Right renal pelvis (tissue), 4 donors: ENCODE measurements at places on chromosomes 5 and 9. TPM values are rescaled to one million over a fixed set of nuclear protein-coding genes. Genes with fewer than 3 reads are reported as not detected.

The PCA3 gene
- 1.3 TPM for polyA plus RNA-seq

The LRRC19 gene
- polyA plus RNA-seq, result 23.5 TPM

The SLC6A19 gene
- 56.2 TPM for polyA plus RNA-seq

The RASEF gene
- polyA plus RNA-seq, result 7.3 TPM

The CD72 gene
- polyA plus RNA-seq, result 3.3 TPM

The NKD2 gene
- polyA plus RNA-seq, result 17.3 TPM

The SOX30 gene
- polyA plus RNA-seq, result 0.48 TPM

The PLEKHG4B gene
- 12.1 TPM for polyA plus RNA-seq

The ZCCHC9 gene
- polyA plus RNA-seq, result 37.1 TPM

The CD14 gene
- 7.3 TPM for polyA plus RNA-seq

The NEUROG1 gene
- polyA plus RNA-seq, result not detected

The FGF10 gene
- 10.2 TPM for polyA plus RNA-seq

GRCh38 chr9:134054891-134055811 is 12.7 kb downstream of the BRD3 start:
- no peak for DNase-seq

- DNase-seq, result no peak
Observed at GRCh38 chr5:95921501-95921900, 40.1 kb downstream of the ELL2 start.

DNA sequence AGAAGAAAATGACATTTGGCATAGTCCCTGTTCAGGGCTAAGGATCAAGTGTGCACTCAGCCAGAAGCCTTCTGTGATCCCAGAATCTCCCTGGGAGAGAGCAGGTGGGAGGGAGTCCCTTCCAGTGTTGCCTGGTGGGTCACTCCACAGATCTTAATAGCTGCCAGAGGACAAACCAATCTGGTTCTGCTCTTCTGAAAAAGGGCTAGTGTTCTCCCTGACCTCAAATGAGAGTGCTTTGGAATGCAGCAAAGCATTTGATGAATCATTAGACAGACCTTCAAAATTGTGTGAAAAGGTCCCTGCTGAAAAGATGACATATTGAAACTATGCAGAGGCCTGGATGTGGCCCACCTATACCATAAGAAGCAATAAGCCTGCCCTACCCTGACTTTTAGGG is 339.7 kb downstream of the TMEM232 start:
- no peak for DNase-seq

DNA sequence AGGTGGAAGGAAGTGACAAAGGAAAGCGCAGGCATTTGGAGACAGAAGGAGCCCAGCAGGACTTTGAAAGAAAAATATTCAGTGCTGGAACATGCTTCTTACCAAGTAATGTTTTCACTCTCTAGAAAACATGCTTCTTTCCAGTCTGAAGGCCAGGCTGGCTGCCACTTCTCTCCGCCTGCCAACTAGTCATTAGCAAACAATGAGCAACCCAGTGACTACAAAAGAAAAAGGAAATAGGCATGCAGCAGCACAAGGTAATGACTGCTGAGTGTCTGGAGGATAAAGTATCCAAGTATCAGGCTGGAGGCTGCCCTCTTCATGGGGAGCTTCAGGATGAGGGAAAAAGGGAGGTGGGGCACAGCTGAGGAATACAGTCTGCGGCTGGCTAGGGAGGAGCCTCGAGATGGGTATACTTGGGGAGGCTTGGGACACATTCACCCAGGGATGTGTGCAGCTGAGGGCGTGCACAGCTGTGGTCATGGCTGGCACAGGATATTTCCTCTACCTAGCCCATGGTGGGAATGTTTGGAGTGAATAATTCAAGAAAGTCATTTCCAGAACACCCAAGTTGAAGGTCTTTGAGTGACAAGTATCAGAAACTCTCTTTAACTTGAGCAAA is 161.5 kb upstream of the KIF2A start:
- DNase-seq, result no peak

DNA sequence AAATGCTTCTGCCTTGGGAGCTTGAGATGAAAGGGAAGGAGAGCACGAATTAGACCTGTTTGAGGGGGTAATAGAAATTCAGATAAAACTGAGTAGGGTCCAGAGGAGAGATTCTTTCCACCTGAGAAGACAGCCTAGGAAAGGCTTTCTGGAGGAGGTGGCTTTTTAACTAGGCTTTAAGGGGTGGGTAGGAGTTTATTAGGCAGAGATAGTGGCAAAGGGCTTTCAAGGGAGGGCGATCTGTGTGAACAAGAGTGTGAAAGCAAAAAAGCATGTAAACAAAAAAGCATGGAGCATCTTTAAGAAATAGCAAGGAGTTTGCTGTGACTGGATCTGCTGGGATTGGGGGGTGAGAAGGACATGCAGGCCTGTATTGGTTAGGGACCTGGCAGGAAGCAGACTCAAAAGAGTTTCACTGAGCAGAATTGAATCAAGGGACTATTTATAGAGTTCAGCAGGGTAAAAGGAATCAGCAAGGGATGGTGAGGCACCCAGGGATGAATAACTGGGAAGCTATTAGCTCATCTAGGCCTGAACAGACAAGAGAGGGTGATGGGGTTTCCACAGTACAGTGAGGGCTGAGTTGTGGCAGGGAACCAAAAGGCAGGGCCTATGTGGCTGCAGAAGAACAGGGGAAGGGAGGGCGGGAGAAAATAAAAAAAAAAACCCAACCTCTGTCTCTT is 18.8 kb downstream of the SLC1A1 start:
- no peak for DNase-seq

GRCh38 chr9:20041697-20042081 is 252.9 kb upstream of the SLC24A2 start:
- DNase-seq, result no peak

DNA sequence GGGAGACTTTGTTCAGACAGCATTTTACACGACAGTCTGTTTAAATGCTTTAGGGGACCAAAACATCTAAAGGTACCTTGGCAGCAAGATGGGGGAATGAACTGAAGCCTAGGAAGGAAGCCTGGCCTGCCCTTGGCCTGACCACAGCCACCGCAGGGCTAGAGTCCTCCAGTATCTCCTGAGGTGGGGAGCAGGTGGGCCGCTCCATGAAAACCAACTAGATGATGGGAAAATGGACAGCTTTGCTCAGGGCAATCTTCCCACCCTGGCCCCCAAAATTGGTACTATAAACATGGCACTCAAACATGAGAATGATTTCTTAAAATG is 153.3 kb downstream of the AUH start:
- no peak for DNase-seq

DNA sequence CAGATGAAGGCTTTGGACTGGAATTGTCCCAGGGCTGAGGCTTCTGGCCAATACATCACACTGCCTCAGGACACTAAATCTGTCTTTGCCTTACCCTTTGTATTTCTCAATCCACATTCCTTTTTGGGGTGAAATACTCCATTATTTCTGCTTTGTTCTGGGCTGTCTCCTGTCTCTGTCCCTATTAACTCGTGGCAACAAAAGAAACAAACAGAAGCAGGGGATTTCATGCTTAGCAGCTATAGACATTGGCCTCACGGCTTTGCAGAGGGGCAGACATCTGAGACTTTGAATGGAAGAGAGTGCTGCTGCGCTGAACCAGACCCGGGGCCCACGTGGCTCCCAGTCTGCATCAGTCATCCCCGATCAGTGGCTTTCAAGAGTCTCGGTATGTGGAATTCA is 129.7 kb downstream of the ARL15 start:
- no peak for DNase-seq

DNA sequence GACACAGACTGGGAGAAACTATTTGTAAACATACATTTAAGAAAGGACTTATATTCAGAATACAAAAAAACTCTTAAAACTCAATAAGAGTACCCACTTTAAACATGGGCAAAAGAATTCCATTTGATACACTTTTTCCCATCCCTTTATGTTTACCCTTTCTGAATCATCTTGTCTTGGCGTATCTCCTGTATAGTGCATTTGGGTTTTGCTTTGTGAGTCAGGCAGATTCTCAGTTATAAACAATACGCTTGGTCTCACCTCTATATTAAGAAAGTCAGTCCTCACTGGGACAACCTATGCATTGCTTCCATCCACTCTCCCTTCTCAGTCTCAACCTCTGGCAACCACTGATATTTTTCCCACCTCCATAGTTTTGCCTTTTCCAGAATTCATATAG is 27.3 kb upstream of the ADAMTS6 start:
- DNase-seq, result no peak

DNA sequence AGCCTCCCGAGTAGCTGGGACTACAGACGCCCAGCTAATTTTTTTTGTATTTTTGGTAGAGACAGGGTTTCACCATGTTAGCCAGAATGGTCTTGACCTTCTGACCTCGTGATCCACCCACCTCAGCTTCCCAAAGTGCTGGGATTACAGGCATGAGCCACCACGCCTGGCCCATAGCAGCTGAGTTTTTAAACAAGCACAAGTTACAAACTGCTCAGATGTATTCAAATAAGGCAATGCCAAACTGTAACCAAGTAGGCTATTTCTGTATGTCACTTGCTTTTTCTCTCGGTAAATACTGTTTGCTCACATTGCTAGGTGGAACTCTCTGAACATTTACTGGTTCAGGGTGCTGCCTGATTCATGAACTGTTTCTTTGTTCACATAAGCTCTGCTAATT is 799.3 kb upstream of the NUDT12 start:
- DNase-seq, result no peak

DNA sequence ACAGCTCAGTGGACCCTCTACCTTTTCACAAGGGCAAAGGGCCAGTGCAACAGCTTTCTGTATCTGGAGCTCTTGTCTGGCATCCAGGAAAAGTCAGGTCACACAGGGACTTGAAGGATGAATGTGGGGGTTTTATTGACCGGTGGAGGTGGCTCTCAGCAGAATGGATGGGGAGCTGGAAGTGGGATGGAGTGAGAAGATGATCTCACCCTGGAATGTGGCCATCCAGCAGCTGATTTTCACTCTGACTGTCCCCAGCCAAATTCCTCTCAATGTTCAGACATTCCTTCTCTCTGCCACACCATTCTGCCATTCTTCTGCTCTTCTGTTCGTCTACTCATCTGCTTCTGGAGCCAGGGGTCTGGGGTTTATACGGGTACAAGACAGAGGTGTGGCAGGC is 1119.9 kb downstream of the TAF11L14 start:
- no peak for DNase-seq

- DNase-seq, result no peak
Observed at GRCh38 chr9:95226921-95227320, 90.6 kb downstream of the FANCC start.

- DNase-seq, result no peak
Observed at GRCh38 chr5:93078082-93079038, 502.7 kb downstream of the NR2F1-AS1 start.

GRCh38 chr9:131579789-131580211 is 34.5 kb downstream of the PRRT1B start:
- DNase-seq, result no peak

- DNase-seq, result no peak
Observed at GRCh38 chr5:148209151-148209770, 6.4 kb downstream of the SPINK6 start.

DNA sequence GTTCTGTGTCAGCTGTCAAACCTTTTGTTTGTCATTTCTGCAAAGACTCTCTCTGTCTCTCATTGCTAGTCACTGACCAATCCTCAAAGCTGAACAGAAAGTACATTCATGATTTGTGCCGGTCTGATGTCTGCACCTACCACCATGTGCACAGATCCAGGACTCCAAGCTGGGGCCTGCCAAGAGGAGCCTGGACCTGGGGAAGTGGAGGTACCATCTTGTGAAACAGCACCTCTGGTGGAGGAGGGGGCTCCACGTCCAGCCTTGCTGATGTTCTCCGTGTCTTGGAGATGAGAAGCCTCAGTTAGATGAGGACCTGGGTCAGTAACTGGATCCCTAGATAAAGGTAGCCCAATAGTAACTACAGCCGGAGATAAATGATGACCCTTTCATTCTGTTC is 98.9 kb downstream of the TENT4A start:
- DNase-seq, result no peak

GRCh38 chr5:67896930-67897313 is 318.6 kb upstream of the PIK3R1 start:
- no peak for DNase-seq

- no peak for DNase-seq
Observed at GRCh38 chr9:107251756-107252322, 31.2 kb upstream of the RAD23B start.
